Pulmonary artery endothelial cell (primary cell): ENCODE measurements at places on chromosomes 16 and 17. TPM values are rescaled to one million over a fixed set of nuclear protein-coding genes. Genes with fewer than 3 reads are reported as not detected.

The NLRP1 gene
- 22.2 and 22.8 TPM in 2 replicates for total RNA-seq

The MXRA7 gene
- total RNA-seq, result 88.0 and 88.2 TPM in 2 replicates

The LAT gene
- total RNA-seq, result 0.13 and 0.18 TPM in 2 replicates

The CDC27 gene
- total RNA-seq, result 178 and 195 TPM in 2 replicates

The CPNE2 gene
- 70.8 and 73.7 TPM in 2 replicates for total RNA-seq

The C16orf74 gene
- 32.4 and 40.8 TPM in 2 replicates for total RNA-seq

The UMOD gene
- total RNA-seq, result not detected in 2 replicates

The NAA60 gene
- 11.8 and 12.7 TPM in 2 replicates for total RNA-seq

The CHD9NB gene
- total RNA-seq, result 0.53 and 1.3 TPM in 2 replicates

The TSPAN10 gene
- 0.14 and 0.26 TPM in 2 replicates for total RNA-seq

The HBA1 gene
- not detected in 2 replicates for total RNA-seq
